ENCODE measurements at places on chromosomes 3 and 15.

GRCh38 chr3:124223853-124224252 lies 231.9 kb upstream of the ROPN1 start:
- DNase-seq = no peak

- no peak for DNase-seq
Measured at GRCh38 chr3:118435851-118436350, 598.7 kb downstream of the IGSF11 start.

- DNase-seq = no peak
Measured at GRCh38 chr3:106839576-106840280, 537.5 kb upstream of the CCDC54 start.

DNA sequence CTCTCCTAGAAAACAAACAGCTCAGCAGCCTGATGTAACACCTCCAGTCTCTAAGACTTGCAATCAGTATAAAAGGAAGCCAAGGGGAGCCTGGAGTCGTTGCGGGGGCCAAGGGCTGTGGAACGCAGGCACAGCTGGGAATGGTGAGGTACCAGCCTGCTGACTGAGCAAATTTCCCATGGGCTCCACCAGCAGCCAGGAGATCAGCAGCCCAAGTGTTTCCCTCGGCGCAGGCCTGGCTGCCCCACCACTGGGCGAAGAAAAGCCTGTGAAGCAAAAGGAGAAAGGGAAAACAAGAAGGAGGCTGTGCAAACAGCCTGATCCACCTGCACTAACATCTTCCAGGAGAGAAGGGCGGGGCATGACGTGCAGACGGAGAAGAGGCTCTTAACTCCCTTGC lies 155.3 kb downstream of the SHQ1 start:
- no peak for DNase-seq

- DNase-seq = no peak
Measured at GRCh38 chr3:161558236-161558635, 61.6 kb downstream of the OTOL1 start.

DNA sequence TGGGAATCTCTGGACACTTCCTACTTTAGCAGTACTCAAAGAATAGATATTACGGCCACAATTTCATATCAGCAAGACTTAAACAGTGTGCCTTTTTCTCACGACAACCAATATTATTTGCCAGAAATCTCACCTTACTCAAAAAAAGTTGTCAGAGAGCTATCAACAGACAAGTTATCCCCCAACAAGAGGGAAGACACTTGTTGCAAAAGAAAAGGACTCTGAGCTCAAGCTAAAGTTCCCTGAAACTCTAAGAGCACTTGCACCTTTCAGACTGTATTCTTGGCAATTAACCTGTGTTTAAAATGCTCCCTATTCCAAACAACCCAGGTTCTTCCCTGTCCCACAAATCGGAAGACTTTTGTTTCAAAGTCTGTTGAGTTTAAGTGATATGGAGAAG lies 4.5 kb downstream of the LRIG1 start:
- DNase-seq = no peak

DNA sequence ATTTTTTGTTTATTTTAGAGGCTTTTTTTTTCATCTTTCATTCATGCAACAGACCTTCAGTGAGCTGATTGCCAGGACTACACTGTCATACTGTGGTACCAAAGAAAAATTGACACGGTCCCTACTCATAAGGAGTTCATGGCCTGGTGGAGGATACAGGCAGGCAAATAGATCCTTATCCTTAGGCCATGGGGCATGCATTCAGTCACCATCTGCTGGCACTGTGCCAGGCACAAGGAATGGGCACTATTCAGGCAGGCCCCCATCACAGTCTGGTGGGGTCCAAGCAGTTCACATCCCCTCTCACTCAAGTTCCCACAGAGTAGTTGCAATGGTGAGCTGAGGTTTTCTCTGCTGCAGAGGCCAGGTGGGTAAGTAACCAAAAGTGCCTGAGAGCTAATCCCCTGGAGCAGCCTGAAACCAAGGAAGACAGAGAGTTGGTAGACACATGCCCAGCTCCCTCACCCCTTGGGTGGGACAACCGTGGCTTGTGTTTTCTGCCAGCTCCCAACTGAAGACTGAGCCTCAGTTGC lies 17.3 kb downstream of the CISH start:
- DNase-seq = no peak

GRCh38 chr3:156788846-156789245 lies 37.3 kb upstream of the LEKR1 start:
- no peak for DNase-seq

DNA sequence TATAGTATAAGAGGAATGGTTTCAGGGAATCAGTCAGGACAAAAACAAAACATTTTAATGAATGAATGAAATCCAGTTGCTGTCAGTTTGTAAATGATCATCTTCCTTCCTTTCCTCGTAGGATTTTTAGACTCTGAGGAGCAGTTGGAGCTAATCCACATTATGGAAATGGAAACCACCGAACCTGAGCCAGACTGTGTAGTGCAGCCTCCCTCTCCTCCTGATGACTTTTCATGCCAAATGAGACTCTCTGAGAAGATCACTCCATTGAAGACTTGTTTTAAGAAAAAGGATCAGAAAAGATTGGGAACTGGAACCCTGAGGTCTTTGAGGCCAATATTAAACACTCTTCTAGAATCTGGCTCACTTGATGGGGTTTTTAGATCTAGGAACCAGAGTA lies 3.1 kb downstream of the TIPARP start:
- no peak for DNase-seq

DNA sequence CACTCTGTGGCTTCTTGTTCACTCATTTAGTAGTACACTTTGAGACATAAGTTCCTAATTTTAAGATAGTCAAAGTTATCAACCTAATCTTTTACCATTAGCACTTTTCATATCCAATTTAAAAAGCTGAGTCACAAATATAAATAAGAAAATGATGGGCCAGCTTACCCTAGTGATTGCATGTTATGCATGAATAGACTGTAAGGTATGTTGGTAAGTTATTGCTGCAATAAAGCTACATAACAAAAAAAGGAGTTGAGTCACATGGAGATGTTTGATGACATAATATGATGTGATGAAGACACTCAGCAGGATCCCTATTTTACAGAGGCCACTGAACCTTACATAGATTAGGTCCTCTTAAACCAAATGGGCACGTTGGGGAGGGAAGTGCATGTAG lies 161.3 kb downstream of the OCA2 start:
- DNase-seq = no peak

DNA sequence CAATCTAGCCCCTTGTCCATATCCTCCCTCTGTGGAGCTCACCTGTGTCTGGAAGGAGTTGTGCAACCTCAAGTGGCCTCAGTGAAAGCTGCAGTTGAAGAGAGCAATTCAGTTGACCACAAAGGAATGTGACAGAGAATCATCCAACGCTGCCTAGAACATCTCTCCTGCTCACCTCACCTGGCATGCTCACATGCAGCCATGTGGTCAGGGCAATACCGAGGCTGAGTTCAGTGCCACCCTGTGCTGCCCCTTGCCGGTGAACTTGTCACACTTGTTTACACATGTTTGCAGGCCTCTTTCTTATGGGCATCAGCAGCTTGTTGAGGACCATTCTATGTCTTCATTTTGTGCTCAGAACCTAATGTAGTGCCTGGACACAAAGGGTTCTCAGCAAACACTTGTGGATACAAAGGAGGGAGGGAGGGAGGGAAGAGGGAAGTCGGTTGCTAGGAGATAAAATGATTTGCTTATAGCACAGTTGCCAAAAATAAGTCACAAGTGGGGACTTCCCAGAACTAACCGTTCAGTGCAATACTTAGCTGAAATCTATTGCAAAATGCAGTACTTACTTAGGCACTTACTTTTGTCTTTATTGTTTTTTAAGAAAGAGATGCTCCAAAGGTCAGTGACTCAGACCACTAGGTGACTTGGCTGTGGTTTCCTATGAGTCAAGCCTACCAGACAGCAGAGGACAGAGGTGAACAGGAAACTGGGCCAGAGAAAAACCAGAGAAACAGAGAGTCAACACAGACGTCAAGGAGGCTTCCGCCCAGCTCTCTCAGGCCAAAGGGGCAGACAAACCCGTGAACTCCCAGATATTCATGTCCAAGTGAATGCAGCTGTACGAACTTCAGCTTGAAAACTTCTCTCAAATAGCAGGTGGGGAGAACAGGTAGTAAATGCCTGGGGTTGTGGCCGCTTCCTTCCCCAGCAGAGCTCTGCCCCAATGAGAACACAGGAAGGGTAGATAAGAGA lies 227.8 kb upstream of the CTNNB1 start:
- no peak for DNase-seq

DNA sequence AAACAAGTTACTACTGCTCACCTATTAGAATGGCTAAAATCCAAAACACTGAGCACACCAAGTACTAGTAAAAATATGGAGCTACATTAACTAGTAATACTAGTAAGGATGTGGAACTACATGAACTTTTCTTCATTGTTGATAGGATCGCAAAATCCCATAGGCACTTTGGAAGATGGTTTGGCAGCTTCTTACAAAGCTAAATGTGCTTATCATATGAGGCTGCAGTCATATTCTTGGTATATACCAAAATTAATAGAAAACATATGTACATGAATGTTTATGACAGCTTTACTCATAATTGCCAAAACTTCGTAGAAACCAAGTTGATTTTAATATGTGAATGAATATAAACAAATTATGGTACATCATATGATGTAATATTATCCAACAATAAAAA lies 366.8 kb upstream of the KCNMB2 start:
- DNase-seq = no peak

DNA sequence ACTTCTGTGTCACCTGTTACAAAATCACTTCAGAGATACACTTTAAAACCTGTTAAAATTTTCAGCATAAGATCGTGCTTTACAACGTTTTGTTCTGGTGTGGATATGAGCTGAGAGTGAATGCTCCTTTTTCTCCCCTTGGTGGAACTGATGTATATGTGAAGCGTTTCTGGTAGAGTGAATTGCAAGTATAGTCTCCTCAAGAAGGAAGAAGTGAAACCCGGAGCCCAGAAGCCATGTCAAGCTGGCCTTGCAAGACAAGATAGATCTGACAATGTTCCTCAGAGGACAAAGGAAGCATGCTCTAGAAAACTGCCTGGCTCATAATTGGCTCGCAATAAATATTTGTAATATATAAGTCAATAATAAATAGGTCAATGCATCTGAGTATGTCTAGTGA lies 23.6 kb downstream of the SERPINI2 start:
- DNase-seq = no peak

DNA sequence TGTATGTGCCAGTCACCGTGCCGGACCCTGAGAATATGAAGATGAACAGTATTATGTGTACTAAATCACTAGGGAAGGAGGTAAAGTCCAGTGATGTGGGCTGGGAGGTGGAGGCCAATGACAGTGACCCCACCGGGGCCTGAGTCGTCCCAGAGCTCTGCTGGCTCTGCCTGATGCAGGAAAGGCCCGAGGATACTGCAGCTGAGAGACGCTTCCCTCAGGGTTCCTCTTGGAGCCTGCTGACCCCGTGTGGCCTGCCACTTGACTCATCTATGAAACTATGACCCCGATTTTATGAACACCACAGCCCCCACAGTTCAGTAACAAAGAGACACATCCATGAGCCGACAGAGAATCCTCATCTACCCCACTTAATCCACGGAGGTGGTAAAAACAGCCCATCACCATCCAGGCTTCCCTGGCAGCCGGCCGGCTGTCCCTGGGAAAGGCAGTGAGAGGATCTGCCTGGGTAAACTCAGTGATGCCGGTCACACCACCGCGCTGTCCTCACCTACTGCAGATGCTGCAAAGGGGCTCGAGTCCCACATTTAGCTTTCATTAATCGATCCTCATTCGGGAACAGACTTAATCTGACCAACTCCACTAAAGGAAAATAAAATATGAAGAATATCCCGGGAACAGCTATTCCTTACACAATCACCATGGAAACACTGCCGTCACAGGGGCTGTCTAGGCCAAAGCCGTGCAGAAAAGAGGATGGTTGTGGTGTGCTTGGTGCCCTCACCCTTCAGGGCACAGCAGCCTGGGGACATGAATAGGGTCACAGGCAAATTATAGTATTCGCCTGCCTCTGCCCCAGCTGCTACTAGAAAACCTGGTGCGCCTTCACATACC lies 82.9 kb downstream of the ARRDC4 start:
- no peak for DNase-seq

GRCh38 chr15:90201130-90201943 lies at the start of gene SEMA4B:
SEMA4B (plus strand) TSS chr15:90201330; CDS start chr15:90201579, 249 bp downstream.
- peak; percentile 60 for DNase-seq

DNA sequence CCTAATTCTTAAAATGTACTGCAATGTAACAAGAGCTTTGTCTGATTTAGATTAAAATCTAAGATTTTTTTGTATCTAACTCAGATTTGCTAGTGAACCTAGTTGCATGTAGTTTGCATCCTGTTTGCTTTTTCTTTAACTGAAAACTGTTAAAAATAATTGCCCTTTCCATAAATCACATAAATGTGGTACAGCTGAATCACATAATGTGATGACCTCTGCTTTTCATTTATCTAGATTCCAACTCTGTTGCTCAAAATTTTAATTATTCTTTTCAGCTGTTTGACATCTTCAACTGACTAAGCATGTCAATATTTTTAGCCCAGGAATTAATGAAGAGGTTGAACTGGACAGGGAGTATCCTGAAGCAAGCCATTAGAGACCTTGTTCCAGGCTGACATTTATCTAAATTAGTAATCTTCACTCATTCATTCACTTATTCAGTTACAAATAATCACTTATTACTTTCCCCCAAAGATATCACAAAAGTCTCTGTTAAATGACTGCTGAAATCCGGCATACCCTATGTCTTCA lies 101.9 kb upstream of the PLXND1 start:
- DNase-seq = no peak

GRCh38 chr15:65535192-65535591 lies 4.9 kb downstream of the HACD3 start:
- no peak for DNase-seq

- DNase-seq = no peak
Measured at GRCh38 chr15:90003736-90004135, 2.6 kb downstream of the ZNF710 start.

GRCh38 chr3:136862617-136863322 lies 762 bp downstream of the NCK1 start:
- DNase-seq = peak; percentile 5

GRCh38 chr3:89474333-89475130 lies 367.1 kb downstream of the EPHA3 start:
- DNase-seq = no peak

DNA sequence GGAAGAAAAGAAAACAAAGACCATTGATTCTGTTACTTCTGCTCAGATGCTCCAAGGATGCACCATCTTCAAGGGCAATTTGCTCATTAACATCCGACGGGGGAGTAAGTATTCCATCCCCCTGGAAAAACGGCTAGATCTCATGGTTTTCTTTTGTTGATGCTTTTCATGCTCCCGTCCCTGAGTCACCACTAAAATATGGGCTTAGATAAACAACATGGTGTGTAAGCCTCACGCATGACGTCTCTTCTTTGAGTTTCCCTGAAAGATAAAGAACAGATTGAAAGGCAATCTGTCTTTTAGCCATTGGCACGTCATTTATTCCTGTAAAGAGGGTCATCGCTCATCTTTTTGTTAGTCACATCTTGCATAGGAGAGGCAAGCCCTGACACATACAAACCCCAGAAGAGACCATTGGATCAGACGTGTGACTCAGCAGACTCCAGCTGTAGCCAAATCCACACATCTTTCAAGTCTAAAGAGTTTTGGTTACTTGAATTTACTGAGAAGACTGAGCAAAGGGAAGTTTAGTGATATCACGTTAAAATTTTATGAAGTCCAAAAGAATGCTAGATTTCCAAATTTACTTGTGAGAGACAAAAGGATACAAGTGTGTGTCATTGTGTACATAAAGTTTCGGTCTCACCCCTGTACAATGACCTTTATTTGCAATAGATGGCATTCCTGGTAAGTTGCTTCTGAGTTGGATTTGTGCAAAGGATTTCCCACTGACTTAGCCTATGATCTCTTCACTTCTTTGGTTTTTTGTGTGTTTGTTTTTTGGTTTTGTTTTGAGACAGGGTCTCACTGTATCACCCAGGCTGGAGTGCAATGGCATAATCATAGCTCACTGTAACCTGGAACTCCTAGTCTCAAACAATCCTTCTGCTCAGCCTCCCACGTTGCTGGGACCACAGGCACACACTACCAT lies 110.5 kb downstream of the PGPEP1L start:
- no peak for DNase-seq

Data from stimulated activated CD4-positive, alpha-beta T cell treated with anti-CD3 and anti-CD28 coated beads, Interleukin-12 subunit alpha, Interleukin-12 subunit beta, amount 100 ng/mL, for 24 hours (primary cell).